ENCODE measurements at places on chromosomes 5 and 9.

DNA sequence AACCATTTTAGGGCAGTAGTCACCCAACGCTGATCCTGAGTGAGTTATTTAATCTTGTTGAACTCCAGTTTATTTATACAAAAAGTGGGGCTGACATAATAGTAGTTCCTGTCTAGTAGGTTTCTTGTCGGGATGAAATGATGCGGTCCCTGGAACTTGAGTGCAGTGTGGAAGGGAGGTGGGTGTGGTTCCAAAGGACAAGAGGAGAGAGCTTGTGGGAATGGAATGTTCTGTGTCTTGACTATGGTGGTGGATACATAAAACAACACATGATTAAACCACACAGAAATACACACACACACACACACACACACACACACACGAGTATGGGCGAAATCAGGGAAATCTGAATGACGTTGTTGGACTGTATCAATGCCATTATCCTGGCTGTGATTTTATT, 66.1 kb upstream of the BARHL1 start:
- DNase-seq: no peak

- no peak for DNase-seq
Observed at GRCh38 chr9:136336156-136336870, 9.0 kb downstream of the GPSM1 start.

DNA sequence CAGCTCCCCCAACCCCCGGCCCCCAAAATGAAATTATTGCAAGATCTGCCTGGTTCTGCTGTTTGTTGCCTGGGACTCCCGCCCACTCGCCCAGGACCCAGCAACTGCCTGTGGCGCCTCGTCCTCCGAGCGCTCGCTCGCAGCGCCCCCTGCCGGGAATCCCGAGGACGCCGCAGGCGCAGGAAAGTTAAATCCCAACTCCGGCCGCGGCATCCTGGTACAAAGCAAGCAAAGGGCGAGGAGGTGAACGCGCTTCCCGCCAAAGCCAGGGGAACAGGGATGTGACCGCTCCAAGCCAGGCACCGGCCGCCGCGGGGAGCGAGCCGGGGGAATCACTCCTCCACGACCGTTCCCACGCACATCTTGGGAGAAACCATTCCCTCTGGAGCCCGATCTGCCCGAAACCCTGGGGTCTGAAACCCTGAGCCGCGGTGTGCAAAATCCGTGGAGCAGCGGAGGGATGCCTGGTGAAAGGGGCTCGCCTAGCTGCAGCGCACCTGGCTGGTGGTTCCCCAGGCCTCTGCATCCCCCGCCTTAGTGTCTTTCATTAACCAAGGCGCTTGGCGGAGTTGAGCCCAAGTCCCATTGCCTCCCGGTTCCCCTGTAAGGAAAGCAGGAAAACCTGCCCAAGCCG, 1.3 kb downstream of the SEMA5A start:
- peak; percentile 74 for DNase-seq

DNA sequence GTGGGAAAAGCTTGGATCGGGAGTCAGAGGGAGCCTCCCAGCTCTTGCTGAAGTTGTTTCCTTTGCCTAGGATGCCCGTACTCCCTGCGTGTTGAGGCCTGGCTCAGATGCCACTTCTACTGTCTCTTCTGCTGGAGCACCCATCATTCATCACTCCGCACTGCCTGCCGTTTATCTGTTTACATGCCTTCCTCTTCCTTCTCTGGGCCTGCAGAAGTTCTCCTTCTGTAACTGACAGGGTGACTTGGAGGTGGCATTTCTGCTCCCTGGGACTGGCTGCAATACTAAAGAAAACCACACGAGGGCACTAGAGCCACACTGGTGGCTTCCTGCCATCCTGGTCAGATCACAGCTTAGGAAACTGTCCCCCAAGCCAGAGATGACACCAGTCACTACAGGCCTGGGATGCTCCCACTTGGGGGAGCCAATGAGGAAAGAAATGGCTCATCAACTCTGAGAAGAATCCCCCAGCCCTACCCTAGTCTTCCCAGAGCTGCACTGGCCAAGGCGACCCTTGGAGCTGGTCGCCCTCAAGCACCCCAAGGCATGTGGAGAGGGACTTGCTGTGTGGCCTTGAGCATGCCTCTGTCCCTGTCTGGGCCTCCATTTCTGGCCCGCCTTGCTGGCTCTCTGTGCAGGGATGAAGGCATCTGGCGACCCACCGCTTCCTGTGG, 9.7 kb upstream of the SLC25A51 start:
- peak; percentile 82 for DNase-seq

- no peak for DNase-seq
Observed at GRCh38 chr5:172140120-172140519, 47.9 kb downstream of the STK10 start.

- DNase-seq: peak; percentile 72
Observed at GRCh38 chr5:179818746-179819295, 1.9 kb upstream of the SQSTM1 start.

GRCh38 chr5:80041527-80041926, 6.4 kb downstream of the THBS4 start:
- DNase-seq: no peak

DNA sequence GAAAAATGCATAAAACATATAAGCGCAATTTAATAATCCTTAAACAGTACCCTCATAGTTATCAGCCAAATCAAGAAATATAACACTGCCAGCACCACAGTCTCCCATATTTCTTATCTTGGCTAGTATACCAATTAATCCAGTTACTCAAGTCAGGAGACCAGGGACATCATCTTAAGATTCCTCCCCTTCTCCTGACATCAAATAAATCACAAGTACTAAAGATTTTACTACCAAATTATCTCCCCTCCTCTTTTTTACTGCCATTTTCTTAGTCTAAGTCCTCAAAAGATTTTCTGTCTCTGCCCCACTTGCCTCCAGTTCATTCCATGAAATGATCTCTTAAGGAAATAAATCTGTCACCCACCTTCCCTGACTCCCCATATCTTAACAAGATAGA, 37.0 kb downstream of the STRBP start:
- no peak for DNase-seq

DNA sequence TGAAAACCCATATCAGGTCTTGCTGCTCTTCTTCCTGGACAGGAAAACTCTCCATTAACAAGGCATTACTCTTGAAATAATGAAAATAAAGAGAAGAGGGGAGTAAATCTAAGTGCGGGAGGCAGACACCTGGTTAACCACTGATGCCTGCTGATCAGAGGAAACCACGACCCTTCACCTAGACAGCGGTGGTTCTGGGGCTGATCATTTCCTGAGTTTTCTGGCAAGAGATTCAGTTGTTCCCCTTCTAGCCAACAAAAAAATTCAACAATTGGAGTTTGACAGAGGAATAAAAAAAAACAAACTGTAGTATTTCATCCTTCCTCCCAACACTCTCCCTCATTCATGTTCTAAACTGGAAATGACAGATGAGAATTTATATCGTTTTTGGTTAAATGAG, 3.0 kb downstream of the RLN2 start:
- DNase-seq: no peak

DNA sequence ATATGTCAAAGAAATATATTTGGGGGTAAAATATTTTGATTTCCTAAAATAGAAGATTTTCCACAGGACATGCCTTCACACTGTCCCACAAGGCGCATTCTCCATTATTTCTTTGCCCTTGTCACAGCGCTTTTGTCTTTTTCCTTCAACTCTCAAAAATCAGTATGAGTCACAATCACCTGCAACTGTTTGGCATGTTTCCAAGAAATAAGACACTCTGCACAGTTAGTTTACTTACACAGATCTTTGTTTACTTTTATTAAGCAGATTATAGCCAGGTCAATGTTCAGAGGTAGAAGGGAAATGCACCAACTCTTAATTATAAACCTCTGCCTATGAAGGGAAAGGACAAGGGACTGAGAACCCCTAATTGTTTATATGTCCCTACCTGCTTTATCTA, 9.5 kb downstream of the CEMIP2 start:
- DNase-seq: no peak

GRCh38 chr5:13567819-13568218, 376.7 kb downstream of the DNAH5 start:
- no peak for DNase-seq

DNA sequence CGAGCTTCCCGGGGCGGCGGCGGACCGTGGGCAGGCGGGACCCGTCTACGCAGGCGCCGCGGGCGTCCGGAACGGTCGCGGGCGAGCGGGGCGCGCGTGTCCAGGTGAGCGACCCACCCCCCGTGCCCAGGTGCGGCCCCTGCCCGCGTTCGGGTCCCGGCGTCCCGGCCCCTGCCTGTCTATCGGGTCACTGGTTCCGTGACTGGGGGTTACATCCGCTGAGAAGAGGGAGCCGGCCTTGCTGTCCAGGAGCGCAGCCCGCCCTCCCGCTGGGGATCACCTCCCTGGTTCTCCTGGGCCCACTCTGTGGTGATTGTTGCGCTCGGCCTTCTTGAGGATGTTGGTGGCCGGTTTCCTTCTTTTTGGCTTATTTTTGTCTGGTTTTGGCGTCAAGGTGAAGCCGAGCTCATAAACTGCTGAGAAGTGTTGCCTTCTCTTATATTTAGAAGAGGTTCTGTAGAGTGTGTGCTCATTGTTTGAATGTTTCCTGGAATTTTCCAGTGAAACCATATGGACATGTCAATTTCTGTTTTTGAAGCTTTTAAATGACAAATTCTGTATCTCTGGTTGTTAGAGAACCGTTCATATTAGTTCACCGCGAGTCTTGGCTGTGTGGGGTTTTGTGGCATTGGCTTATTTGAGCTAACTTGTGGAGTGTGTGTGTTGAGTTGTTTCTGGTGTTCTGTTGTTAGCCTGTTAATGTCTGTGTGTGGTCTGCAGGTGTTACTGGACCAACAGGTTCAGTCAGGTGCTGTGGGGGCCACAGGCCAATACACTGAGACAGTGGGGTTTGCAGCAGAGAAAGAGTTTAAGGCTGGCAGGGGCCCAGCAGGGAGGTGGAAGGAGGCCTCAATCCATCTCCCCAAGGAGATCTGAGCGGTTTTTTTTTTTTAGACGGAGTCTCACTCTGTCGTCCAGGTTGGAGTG, 621 bp downstream of the CEP72 start:
- DNase-seq: peak; percentile 45

DNA sequence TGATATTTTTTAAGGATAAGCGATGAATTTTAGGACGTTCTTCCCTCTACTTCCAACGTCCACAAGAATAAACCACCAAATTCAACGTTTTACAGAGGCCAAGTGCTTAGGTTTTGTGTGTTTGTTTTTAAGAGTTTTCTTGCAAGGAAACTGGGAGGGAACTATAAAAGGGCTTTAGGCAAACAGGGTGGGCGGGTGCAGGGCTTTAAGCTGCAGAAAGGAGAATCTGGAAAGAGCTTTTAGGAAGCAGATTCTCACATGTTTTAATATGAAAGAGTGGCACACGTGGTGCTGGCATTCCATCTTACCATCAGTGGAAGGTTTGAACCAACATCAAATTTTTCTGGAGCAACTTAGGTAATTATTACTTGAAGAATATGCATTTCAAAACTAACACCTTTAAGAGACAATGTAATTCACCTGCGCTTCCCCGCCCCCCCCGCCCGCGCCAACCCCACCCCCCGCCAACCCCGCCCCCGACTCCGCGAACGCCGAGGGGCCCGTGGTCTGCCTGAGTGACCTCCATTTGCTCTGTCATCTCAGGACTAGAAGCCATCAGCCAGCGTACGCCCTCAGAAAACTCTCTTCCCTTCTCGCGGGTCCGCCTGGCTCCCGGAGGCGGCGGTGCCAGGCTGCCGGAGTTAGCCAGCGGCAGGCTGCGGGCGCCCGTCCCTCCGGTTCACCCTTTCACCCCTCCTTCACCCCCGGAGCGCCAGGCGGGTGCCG, 911 bp upstream of the PIK3R1 start:
- DNase-seq: no peak

- DNase-seq: no peak
Observed at GRCh38 chr5:1220831-1221230, 4.3 kb upstream of the SLC6A18 start.

DNA sequence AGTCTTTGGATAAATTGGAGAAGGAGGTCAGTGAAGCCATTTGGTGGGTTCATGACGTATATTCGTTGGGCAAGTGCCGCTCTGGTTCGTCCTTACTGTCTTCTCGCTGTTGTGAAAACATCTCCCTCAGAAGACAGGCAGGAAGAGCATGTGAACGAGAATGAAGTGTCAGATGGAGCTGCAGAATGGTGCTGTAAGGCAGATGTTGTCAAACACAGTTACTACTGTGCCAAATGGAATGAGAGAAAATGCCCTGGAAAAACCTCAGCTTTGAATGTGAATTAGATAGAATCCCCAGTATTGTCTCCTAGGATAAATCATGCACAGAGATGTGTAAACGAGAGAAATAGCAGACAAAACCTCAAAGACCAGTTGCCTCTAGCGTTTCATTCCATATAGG, 121.5 kb downstream of the CAMK4 start:
- DNase-seq: no peak

DNA sequence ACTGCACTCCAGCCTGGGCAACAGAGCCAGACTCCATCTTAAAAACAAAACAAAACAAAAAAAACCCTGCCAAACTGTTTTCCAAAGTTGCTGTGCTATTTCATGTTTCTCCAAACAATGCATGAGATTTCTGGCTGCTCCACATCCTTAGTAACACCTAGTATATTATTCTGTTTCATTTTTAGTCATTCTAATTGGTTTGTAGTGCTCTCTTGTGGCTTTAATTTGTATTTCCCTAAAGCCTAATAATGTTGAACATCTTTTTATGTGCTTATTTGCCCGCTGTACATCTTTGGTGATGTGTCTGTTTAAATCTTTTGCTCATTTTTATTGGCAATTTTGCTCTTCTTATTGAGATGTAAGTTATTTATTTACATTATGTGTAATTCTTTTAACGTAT, 18.4 kb upstream of the TTC1 start:
- no peak for DNase-seq

GRCh38 chr9:89661956-89662717, 57.3 kb downstream of the GADD45G start:
- peak; percentile 96 for DNase-seq

DNA sequence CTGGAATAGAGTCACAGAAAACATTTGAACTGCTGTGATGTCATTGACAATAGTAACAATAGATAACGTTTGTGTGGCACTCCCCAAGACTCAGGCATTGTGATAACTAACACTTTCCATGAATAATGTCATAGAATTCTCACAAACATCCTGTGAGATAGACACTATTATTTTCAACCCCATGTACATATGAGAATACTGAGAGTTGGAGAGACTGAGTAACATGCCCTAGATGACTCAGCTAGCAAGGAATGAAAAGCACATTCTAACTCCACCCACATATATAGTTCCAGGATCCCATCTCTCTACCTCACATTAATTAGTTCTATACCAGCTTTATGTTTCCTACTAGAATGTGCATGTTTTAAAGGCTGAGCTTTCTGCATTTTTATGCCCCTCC, 71.4 kb downstream of the ASTN2 start:
- no peak for DNase-seq

- DNase-seq: no peak
Observed at GRCh38 chr5:79002374-79002773, 17.3 kb upstream of the ARSB start.
